Dermis lymphatic vessel endothelial cell (primary cell): ENCODE measurements at places on chromosomes 11 and 22. TPM values are rescaled to one million over a fixed set of nuclear protein-coding genes. Genes with fewer than 3 reads are reported as not detected.

The PRCP gene
- total RNA-seq = 223 and 241 TPM in 2 replicates

The CCDC15 gene
- total RNA-seq = 0.76 and 1.5 TPM in 2 replicates

The NLRP6 gene
- total RNA-seq = not detected in 2 replicates

The MS4A14 gene
- not detected in 2 replicates for total RNA-seq

The SCGB1C1 gene
- not detected in 2 replicates for total RNA-seq

The OR52A1 gene
- not detected in 2 replicates for total RNA-seq

The MS4A4A gene
- total RNA-seq = not detected in 2 replicates

The CLCF1 gene
- 2.0 and 2.4 TPM in 2 replicates for total RNA-seq

The PIM3 gene
- 147 and 270 TPM in 2 replicates for total RNA-seq

The DCHS1 gene
- total RNA-seq = 33.4 and 45.6 TPM in 2 replicates

The INS gene
- total RNA-seq = not detected in 2 replicates

The PTPN5 gene
- not detected in 2 replicates for total RNA-seq

The TRIM49 gene
- not detected in 2 replicates for total RNA-seq

The NUMA1 gene
- total RNA-seq = 104 and 137 TPM in 2 replicates

The TMEM135 gene
- 20.9 and 21.1 TPM in 2 replicates for total RNA-seq

The MIOX gene
- not detected in 2 replicates for total RNA-seq

The OR8G5 gene
- not detected in 2 replicates for total RNA-seq

The NXPE1 gene
- not detected in 2 replicates for total RNA-seq

The LSP1 gene
- total RNA-seq = 0.11 TPM in 1 of 2 replicates, not detected in the other

The MAJIN gene
- not detected in 2 replicates for total RNA-seq

The PARVB gene
- 38.4 and 92.7 TPM in 2 replicates for total RNA-seq

The SFI1 gene
- total RNA-seq = 12.0 and 15.0 TPM in 2 replicates

The OR4D5 gene
- total RNA-seq = not detected in 2 replicates

The FAM76B gene
- total RNA-seq = 21.3 and 27.8 TPM in 2 replicates

The CHRM1 gene
- not detected in 2 replicates for total RNA-seq

The TREH gene
- not detected in 2 replicates for total RNA-seq

The PGA5 gene
- not detected in 2 replicates for total RNA-seq

The ALKBH3 gene
- total RNA-seq = 34.1 and 37.3 TPM in 2 replicates

The NPTXR gene
- total RNA-seq = 0.09 and 0.11 TPM in 2 replicates

The TAGLN gene
- total RNA-seq = 3.4 and 9.8 TPM in 2 replicates

The MPPED2 gene
- 0.22 and 0.60 TPM in 2 replicates for total RNA-seq

The ELF5 gene
- not detected in 2 replicates for total RNA-seq

The ABCC8 gene
- total RNA-seq = not detected in 2 replicates

The EIF4ENIF1 gene
- 10.4 TPM in 2 replicates for total RNA-seq

The RTL10 gene
- total RNA-seq = 20.0 and 23.4 TPM in 2 replicates

The DEUP1 gene
- not detected in 2 replicates for total RNA-seq

The INPP5J gene
- total RNA-seq = 0.09 and 0.11 TPM in 2 replicates

The CDCA5 gene
- total RNA-seq = 1.5 and 2.0 TPM in 2 replicates

The NRIP3 gene
- total RNA-seq = 0.34 and 0.54 TPM in 2 replicates

The FAM111B gene
- total RNA-seq = 3.7 and 4.2 TPM in 2 replicates

The KRTAP5-7 gene
- under 0.01 and 0.11 TPM in 2 replicates for total RNA-seq

The IFITM10 gene
- 0.52 and 0.98 TPM in 2 replicates for total RNA-seq

The C11orf42 gene
- total RNA-seq = not detected in 2 replicates

The IL17RA gene
- total RNA-seq = 1.1 and 2.4 TPM in 2 replicates

The SLC22A8 gene
- total RNA-seq = not detected in 2 replicates

The CAPN5 gene
- 2.0 and 4.0 TPM in 2 replicates for total RNA-seq

The SMIM35 gene
- not detected in 2 replicates for total RNA-seq

The MFRP gene
- total RNA-seq = under 0.01 TPM in 1 of 2 replicates, not detected in the other

The CATSPERZ gene
- 0.11 TPM in 1 of 2 replicates, not detected in the other for total RNA-seq

The APOL1 gene
- total RNA-seq = 0.34 and 1.5 TPM in 2 replicates

The GLYATL1 gene
- not detected in 2 replicates for total RNA-seq
